ENCODE measurements at places on chromosomes 2 and 18.

DNA sequence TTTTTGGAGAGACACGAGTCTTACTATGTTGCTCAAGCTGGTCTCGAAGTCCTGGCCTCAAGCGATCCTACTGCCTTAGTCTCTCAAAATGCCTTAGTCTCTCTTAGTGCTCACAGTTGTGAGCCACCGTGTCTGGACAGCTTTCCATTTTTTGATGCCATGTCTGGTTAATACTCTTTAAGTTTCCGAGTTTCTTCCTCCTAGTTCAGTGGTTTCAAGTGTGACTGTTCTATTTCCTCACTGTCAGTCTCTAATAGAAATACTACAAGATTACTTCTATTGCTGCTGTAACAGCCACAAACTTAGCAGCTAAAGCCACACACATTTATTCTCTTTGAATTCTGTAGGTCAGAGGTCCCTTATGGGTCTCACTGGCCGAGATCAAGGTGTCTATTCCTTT lies 125.1 kb upstream of the MGAT5 start:
- DNase-seq = no peak

DNA sequence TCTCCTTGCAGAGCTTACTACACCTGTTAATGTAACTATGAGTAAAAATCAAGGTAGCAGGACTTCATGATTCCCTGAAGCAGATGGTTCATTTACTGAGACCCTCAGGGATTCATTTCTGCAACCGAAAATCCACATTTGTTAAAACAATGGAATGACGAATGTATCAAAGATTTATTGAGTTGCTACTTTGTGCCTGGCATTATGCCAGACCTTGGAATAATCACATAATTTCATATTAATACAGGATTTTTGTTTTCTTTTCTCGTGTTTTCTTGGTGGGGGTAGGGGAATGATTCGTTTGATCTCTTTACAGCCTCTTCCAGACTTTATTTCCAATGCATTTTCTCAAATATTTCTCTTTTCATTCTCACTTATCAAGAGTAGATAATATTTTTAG lies 8.9 kb upstream of the KIF5C start:
- DNase-seq = no peak

- DNase-seq = no peak
These were observed 64.5 kb downstream of the TACR1 start for GRCh38 chr2:75134860-75135259.

GRCh38 chr18:64037812-64038414 lies 68.0 kb downstream of the SERPINB8 start:
- DNase-seq = no peak

- no peak for DNase-seq
These were observed 1.2 kb downstream of the SLC35F5 start for GRCh38 chr2:113755035-113755834.

DNA sequence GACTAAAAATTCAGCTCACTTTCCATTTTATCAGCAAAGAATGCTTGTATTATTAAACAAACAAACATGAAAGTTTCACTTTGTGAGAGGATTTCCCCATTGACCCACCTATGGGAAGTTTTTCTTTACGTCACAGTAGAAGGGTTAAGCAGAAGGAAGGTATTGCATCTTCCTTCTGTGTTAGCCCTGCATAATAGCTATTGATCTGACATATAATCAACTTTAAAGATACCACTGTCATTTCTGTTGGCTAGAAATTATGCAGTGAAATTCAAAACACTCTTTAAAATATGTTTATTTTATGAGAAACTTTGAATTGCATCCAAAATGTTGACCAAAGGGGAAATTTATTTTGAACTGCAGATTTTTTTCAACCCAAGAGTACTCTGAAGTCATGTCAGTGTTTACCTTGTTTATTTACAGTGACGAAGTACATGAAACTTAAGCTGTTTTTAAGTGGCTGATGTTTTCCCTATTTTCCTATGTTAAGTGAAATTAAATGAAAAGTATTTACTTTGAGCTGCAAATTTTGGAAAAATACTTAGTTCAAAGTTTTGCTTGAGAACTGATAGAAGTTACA lies 566.4 kb downstream of the ZEB2 start:
- DNase-seq = no peak

Measured in LNCaP clone FGC (cell line).